ENCODE measurements at places on chromosomes 3 and 15. TPM values are rescaled to one million over a fixed set of nuclear protein-coding genes. Genes with fewer than 3 reads are reported as not detected.

- DNase-seq, result no peak
Observed at GRCh38 chr3:42836150-42837123, 27.2 kb downstream of the ACKR2 start.

GRCh38 chr3:129834580-129834979 is 58.9 kb downstream of the TMCC1 start:
- no peak for DNase-seq

The DAZL gene
- total RNA-seq, result not detected

DNA sequence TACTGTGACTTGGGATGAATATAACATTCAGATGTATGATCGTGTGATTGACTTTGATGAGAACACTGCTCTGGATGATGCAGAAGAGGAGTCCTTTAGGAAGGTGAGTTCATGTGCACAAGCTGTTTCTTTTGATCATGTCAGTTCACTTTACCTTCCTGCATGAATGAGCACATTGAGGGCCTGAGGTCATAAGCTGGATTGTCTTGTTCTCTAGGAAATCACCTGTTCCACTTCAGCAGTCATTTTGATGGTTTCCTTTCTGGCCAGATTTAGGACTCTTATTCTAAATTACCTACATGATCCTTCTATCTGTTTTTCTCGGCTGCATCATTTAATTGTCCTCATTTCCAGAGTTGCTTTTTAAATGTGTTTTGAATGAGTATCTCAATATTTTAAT is 4.1 kb downstream of the RCN2 start:
- no peak for DNase-seq

The CCR9 gene
- not detected for total RNA-seq

- no peak for DNase-seq
Observed at GRCh38 chr15:81256916-81257315, 60.2 kb downstream of the IL16 start.
